ENCODE measurements at places on chromosomes 12 and 14.

DNA sequence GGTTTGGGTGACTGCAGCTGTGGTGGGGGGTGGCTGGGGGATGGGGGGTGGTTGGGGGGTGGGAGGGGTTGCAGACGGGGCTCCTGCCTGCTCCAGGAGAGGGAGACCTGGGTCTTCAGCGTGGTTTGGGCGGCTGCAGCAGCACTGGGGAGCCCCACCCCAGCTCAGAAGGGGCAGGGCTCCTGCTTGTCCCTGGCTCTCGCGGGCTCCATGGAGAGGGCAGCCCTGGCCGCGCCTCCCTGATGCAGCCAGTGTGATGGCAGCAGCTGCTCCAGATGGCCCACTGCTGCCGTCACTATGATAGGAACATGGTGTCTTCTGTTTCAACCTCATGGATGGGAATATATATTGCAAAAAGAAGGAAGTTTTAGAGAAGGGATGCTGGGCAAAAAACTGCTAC is 22.9 kb downstream of the TRHDE start:
- no peak for DNase-seq

- DNase-seq: no peak
Measured at GRCh38 chr12:4701395-4702190, 18.6 kb upstream of the GALNT8 start.

DNA sequence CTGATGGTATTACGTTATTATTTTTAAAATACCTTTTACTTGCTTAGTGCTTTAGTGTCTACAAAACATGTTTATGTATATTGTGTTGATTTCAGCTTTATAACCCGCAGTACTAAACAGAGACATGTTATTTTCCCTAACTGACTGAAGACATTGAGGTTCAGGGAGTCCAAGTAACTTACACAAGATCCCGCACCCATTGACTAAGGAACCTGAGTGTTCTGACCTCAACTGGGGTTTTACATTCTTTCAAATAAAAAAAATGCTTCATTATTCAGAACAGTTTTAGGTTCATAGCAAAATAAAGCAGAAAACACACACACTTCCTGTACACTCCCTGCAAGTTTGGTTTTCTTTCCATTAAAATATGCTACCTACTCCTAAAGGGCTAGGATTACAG is 60.4 kb upstream of the METAP2 start:
- no peak for DNase-seq

- no peak for DNase-seq
Measured at GRCh38 chr12:52185400-52185967, 6.3 kb downstream of the KRT80 start.

GRCh38 chr12:53006810-53007309 is 604 bp downstream of the EIF4B start:
- peak; percentile 76 for DNase-seq

DNA sequence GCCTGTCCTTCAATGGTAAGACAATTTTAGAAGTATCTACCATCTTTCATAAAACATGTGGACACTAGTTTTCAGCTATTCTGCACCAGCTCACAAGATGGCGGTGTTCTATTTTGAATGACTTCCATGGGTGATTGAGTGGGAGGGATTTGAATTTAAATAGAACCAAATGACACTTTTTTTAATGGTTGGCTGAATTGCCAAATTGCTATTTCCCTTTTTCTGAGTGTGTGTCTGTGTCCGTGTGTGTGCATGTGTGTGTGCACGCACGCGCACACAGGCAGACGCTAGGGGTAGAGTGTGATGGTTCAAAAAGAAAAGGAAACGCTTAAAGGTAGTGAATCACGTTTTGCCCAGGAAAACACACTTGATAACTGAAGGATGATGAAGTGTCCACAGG is 362.6 kb downstream of the DAD1 start:
- peak; percentile 36 for DNase-seq

DNA sequence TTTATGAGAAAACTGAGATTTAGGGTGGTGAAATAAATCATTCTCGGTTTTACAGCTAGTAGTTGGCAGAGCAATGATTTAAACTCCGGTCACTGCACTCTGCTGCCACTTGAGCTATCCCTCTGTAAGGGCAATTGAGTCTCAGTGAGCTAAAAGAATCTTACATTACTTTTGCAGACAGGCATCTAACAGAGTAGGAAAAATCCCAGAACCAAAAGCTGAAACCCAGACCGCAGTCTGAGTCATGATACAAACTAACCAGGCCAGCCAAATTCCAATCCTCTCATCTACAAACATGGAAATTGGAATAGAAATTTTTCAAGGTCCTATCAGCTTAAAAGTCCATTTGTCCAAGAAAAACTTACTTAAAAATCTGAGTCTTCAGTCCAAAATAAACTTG is 73.7 kb downstream of the ANKS1B start:
- no peak for DNase-seq

DNA sequence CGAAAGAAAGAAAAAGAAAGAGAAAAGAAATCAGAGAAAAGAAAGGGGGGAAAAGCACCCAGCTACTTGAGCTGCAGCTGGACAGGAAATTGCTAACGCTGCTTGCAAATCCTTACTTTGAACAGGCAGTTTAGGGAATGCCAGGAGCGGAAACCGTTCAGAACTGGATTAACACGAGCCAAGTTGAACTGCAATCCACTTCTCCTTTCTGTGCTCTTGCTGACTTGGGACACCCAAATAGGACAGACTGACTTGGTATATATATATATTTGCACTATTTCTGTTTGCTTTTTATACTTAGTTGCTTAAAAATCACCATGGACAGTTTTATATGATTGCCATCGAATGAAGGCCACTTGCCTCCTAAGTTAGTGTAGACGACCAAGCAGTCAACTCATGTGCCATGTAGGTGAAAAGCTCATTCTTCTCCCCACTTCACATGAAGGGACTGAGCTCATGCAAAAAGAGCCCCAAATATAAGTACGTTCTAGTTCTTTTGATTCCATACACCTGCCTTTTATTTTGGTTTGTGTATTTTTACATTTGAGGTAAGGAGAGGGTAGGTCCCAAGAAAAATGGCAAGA is 5.5 kb downstream of the DUSP6 start:
- DNase-seq: no peak

DNA sequence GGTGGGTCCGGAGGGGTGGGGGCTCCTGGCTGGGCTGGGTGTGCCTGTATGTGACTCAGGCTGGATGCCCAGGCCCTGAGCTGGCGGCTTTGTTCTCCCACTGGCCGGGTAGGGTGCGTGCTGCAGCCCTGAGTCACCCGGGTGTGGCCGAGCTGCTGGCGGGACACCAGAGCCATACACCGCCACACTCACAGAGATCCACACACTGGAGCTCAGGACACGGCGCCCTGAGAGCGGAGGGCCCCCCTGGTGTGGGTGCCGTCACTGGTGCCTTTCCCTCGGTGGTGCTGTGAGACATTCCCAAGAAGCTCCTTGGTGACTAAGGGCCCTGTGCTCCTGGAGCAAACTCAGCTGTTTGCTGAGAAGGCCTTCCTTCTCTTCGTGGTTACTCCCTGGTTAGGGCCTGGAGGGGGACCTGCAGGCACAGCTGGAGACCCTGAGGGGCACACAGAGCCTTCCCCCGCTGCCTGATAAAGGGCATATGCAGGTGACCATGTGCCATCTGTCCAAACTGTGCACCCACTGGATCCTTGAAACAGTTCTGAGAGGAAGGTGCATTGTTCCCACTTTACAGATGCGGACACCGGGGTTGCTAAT is 44.3 kb downstream of the KRT80 start:
- no peak for DNase-seq

DNA sequence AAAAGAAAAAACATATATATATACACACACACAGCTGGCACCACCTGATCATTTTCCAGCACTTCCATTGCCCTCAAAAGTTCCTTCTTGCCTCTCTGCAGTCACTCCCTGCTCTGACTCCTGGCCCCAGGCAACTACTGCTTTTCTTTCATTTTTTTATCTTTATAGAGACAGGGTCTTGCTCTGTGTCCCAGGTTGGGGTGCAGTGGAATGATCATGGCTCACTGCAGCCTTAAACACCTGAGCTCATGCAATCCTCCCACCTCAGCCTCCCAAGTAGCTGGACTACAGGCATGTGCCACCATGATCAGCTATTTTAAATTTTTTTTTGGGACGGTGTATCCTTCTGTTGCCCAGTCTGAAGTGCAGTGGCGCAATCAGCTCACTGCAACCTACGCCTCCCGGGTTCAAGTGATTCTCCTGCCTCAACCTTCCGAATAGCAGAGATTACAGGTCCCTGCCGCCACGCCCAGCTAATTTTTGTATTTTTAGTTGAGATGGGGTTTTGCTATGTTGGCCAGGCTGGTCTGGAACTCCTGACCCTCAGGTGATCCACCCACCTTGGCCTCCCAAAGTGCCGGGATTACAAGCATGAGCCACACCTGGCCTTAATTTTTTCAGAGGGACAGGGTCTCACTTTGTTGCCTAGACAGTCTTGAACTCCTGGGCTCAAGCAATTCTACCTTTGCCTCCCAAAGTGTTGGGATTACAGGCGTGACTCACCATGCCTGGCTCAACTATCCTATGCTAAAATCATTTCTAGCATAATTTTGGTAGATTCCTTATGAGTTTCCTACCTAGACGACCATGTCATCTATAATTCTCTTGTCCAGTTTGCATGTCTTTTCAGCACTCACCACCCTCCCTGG is 7.8 kb downstream of the HSP90AA1 start:
- no peak for DNase-seq

GRCh38 chr12:50087995-50088394 is 2.9 kb downstream of the SMARCD1 start:
- no peak for DNase-seq

- DNase-seq: no peak
Measured at GRCh38 chr14:81559385-81559784, 25.7 kb upstream of the SEL1L start.

GRCh38 chr12:68119724-68120211 is 39.8 kb downstream of the IFNG start:
- DNase-seq: peak; percentile 55

GRCh38 chr12:89328151-89329030 is 23.9 kb downstream of the DUSP6 start:
- no peak for DNase-seq

- DNase-seq: no peak
Measured at GRCh38 chr12:130879212-130879686, 7.4 kb downstream of the RAN start.

DNA sequence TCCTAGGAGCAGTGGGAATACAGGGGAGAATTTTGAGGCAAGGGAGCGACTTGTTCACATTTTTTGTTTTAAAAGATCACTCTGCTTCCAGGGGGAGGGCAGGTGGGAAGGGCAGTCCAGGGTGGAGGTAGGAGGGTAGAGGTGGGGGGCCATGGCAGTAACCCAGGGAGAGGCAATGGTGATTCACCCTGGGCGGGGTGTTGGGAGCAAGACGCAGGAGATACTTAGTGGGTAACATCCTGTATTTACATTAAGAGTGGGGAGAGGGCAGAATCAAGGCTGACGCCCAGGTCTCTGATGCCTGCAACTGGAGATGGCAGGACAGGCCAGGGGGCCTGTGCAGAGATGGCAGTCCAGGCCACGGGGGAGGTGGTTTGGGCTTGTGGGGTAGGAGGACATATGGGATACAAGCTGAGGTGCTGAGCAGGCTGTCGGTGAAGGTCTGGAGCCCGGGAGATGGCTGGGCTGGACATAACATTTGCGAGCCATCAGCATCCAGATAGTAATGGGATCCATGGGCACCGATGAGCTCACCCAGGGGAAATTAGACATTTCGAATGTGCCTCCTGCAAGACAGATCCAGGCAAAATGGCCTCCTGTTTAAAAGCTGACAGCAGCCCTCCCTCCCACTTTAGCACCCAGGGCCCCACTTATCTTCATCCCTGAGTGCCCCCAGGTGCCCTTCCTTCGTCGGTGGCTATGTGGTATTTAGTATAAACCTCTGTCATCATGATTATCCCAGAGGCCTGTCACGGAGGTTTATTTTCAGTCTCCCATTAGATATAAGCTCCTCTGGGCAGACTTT is 9.3 kb downstream of the EML1 start:
- no peak for DNase-seq

- DNase-seq: no peak
Measured at GRCh38 chr12:32309811-32310736, 89.3 kb upstream of the FGD4 start.

Data from CD4-positive, alpha-beta T cell treated with Interleukin-17A for 4 hours (primary cell).